ENCODE measurements at places on chromosomes 3 and 15.

- DNase-seq: peak; percentile 58
Measured at GRCh38 chr3:126394179-126394976, at the start of gene CFAP100. TSS of gene CFAP100 (plus strand) at chr3:126394909. CDS start at chr3:126396001, 1,092 bp downstream.

- DNase-seq: no peak
Measured at GRCh38 chr3:59935025-59935424, 885.2 kb upstream of the CFAP20DC start.

DNA sequence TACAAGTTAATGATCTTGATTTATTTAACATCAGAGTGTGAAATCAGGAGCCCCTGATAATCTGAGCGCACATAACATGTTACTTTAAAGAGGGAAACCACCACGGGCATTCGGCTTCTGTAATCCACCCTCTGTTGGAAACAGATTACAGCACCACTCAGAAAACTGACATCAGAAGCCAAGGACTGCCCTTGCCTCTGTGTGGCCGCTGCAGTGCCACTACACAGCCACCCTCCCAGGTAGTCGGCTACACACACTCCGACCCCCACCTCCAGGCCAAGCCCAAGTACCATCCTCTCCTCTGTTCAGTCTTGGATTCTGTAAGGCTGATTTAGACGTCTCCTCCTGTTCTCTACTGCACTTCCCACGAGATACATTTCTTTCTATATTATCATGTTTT, 251.7 kb downstream of the GABRB3 start:
- DNase-seq: no peak

- DNase-seq: no peak
Measured at GRCh38 chr3:102484363-102484762, 49.5 kb downstream of the ZPLD1 start.

DNA sequence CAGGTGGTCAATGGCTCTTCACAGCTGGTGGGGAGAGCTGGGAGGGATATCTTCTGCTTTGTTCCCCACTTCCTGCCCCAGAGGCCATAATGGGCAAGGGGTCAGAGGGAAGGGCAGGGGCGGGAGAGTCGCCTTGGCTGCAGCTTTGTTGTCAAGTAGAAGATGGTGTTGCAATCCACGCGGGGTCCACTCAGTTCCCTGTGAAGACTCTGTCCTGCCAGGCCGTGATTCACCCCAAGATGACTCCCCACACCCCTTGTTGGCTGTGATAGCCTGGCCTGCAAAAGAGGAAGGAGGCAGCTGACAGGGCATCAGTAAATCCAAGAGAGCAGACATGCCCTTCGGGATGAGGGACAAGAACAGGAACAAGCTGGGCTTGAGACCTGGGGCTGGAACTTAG, 6.9 kb downstream of the GALNT15 start:
- DNase-seq: peak; percentile 59

- DNase-seq: no peak
Measured at GRCh38 chr3:72426618-72427397, 421.4 kb downstream of the SHQ1 start.

GRCh38 chr3:173371848-173372487, 25.6 kb upstream of the NLGN1 start:
- peak; percentile 20 for DNase-seq

GRCh38 chr15:76217029-76217881, 94.0 kb downstream of the ETFA start:
- DNase-seq: no peak

GRCh38 chr15:100642213-100642949, 40.0 kb downstream of the ASB7 start:
- DNase-seq: no peak
